ENCODE measurements at places on chromosomes 3 and 15.

GRCh38 chr3:105387122-105387751, 20.5 kb downstream of the ALCAM start:
- no peak overlapping the region for H3K4me3 ChIP-seq
- H3K4me1 ChIP-seq = no peaks in the 10 kb centered on the region
- no peak for DNase-seq
- H3K27ac ChIP-seq = no peak overlapping the region
- no peaks in the 10 kb centered on the region for H3K27me3 ChIP-seq

DNA sequence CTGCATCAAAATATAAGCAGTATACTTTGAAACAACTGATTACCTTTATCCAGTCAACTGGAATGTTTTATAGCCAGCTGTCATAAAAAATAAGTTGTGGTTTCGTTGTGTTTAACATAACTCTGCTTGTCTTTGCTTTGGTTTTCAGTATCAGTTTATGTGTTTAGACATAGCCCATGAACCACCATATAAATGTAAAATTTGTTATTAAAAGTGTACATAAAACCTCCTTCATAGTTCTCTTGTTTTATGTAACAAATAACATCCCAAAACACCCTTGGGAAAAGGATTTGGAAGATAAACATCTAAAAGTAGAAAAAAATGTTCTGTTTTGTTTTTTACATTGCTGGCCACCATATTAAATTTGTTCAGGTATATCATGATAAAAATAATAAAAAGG, 347.0 kb upstream of the PROK2 start:
- no peak overlapping the region for H3K27ac ChIP-seq
- H3K36me3 ChIP-seq = no peaks in the 10 kb centered on the region
- H3K4me3 ChIP-seq = no peak overlapping the region
- no peaks in the 10 kb centered on the region for H3K27me3 ChIP-seq
- H3K4me1 ChIP-seq = no peaks in the 10 kb centered on the region
- no peak for DNase-seq

DNA sequence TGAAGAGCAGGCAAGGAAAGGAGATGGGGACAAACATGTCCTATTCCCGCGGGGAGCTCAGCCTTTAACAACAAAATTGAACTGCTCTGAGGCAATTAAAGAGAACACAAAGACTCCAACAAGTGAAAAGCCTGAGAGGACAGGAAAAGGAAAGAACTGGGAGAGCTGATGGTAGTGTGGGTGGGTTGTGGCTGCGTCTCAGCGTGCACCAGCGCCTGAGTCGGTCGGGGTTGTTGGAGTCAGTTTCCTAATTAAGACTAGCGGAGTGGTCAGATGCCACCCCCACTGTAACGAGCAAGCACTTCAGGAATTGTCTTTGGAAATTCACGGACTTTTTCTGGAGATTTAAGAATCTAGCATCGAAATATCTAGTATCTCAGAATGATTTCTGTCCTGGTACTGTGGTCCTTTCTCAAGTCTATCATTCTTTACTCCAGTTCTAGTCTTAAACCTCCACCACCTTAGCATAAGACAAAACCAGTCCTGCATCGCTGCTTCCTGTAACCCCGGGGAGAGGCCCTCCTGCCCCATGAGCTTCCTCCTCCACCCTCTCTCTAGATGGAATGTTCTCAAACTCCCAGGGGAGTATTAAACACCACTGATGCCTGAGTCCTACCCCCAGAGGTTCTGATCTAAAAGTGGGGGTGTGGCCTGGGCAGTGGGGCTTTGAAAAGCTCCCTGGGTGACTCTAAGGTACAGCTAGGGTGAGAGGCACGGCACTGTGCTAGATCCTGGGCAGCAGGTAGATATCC, 104.0 kb downstream of the CYP19A1 start:
- no peaks in the 10 kb centered on the region for H3K36me3 ChIP-seq
- no peak overlapping the region for H3K4me3 ChIP-seq
- no peak overlapping the region for H3K27ac ChIP-seq
- no peaks in the 10 kb centered on the region for H3K27me3 ChIP-seq

DNA sequence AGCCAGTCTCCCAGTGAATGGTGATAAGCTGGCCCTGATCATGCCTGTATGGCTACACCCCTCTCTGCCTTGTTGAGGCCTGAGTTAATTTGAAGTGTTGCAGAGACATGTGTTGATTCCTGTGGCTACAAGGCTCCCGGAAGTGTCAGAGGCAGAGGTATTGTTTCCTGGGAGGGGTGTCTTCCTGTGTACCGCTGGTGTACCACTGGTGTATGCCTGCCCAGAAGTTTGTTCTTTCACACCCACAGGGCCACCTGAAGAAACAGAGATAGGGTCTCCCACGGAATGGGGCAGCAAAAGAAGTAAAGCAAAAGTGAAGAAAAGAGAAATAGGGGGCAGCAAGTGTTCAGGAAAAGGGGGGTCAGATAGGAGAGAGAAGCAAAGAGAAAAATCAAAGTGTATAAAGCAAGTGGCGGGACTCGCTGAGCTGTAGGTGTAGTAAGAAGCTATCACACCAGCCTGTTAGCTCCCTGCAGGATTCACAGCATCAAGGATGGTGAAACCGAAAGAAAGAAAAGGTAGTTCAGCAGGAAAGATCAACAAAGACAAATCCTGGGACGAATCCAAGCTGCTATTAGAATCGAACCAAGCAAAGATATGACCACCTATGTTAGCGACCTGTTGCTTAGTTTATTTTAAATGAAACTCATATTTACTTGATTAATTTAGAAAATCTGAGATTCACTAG, 36.6 kb upstream of the CD47 start:
- no peak overlapping the region for H3K4me3 ChIP-seq
- no peaks in the 10 kb centered on the region for H3K36me3 ChIP-seq
- no peak overlapping the region for H3K27ac ChIP-seq
- no peaks in the 10 kb centered on the region for H3K27me3 ChIP-seq

DNA sequence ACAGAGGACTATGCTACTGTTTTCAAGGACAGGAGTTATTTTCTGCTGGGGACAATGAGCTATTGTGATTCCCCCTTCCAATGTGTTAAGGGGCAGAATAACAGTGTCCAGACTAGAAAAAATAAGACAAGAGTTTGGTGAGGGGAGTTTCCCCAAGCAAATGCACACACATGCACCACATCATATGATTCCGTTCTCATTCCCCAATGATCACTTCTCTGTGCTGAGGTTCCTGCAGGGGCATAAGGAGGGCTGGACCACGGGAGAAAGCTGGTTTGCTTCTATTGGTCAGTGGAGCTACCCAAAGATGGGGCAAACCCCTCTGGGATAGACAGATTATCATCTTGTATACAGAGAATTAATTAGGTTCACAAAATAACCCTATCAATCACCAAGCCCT, 80.6 kb downstream of the RBPMS2 start:
- no peaks in the 10 kb centered on the region for H3K27me3 ChIP-seq
- peaks cover 4% of the 10 kb centered on the region for H3K36me3 ChIP-seq
- H3K4me3 ChIP-seq = no peak overlapping the region
- no peak for DNase-seq
- no peaks in the 10 kb centered on the region for H3K4me1 ChIP-seq
- no peak overlapping the region for H3K27ac ChIP-seq

DNA sequence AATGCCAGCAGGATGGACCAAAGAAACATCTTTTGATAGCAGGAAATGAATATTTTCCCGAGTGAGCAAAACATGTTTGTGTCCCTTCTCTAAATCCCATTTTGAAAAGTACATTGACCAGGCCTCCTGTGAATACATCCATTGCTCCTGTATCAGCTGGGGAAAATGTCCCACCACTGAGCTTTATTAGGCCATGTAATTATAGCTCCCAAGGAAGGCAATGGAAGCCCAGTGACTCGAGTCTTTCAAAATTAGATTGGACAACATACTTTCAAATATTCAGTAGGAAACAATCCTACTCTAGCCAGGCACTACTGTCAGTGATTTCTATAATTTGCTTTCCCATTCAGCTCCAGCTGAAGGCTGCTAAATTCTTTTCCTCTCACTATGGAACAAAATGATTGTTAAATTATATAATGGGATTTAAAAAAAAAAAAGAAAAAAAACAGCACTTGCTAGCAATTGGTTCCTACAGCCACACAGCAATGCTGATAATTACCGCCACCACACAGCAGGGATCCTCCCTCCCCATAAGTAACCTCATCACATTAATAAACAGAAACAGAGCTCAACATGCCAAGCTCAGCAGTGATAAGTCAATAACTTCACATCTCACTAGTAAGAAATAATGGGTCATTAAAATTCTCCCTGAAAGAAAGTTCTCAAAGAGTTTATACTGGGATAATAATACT, 172.4 kb upstream of the SLC2A2 start:
- no peak for DNase-seq
- no peak overlapping the region for H3K4me3 ChIP-seq
- H3K27me3 ChIP-seq = no peaks in the 10 kb centered on the region
- no peak overlapping the region for H3K27ac ChIP-seq

All from kidney (tissue), 22 donors.